ENCODE measurements at places on chromosomes 7 and 10.

DNA sequence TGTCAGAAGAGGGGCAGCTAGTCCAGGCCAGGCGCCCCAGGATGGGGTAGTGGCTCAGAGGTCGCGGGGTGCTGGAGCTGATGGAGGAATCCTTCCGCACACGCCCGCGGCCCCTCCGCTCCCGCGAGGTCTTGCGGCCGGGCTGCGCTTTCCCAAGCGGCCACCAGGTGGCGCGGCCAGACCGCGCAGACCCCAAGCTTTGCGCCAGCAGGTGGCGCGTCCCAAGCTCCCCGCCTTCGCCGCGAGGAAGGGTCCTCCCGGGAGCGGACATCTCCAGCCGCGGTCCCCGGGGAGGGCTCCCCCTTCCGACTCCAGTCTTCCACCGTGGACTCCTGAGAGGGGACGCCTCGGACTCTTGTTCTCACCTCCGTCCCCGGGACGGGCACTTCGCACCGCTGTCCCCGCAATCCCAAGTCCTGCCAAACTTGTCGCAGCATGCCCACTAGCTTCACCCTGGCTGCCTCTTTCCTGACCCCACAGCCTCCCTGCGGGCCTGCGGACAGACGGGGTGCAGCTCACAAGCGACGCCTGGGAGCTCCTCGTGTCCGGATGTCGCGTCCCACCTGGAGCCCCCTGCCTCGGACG is 19.4 kb downstream of the KCNK18 start:
- no peaks in the 10 kb centered on the region for H3K36me3 ChIP-seq
- no peaks in the 10 kb centered on the region for H3K4me1 ChIP-seq
- H3K27me3 ChIP-seq = peaks cover 3% of the 10 kb centered on the region
- peak overlapping the region; percentile 32 for H3K4me3 ChIP-seq

GRCh38 chr7:104252409-104253134 is 44.8 kb upstream of the ORC5 start:
- no peaks in the 10 kb centered on the region for H3K4me1 ChIP-seq
- DNase-seq = no peak
- no peak overlapping the region for H3K4me3 ChIP-seq
- H3K27ac ChIP-seq = no peak overlapping the region
- H3K27me3 ChIP-seq = no peaks in the 10 kb centered on the region

DNA sequence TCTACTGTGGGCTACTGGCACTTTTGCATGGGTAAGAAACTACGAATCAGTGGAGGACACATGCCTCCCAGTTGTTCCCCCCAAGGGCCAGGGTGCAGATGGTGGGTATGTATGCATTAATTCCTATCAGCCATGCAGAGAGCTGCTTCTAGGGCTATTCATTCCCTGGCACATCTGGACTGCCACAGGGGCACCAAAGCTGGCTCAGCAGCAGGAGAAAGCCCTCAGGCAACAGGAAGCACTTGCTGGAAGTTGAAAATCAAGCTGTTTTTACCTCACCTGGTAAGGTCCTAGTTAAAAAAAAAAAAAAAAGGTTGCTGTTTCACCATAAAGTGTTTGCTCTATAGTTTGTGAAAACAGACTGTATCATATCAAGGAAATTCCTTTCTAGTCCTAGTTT is 1342.6 kb downstream of the REEP3 start:
- H3K36me3 ChIP-seq = no peaks in the 10 kb centered on the region
- no peaks in the 10 kb centered on the region for H3K27me3 ChIP-seq
- no peak overlapping the region for H3K4me3 ChIP-seq
- no peaks in the 10 kb centered on the region for H3K4me1 ChIP-seq

DNA sequence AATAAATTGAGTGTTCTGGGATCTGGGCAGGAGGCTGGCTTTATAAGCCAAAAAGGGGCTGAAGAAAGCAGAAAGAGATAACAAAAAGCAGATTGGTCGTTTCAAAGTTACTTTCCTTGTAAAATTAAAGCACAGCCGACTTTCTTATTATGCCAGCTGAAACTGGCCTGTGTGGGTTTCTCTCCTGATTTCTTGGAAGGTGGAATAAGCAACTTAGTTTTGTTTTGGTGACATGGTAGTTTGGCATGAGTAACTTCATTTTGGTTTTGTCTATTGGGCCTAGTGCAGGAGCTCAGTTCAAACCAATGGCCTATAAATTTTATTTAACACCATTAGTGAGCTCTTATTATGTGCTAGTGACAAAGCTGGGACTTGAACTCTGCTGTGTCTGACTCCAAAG is 13.2 kb upstream of the DNAJC12 start:
- no peaks in the 10 kb centered on the region for H3K27me3 ChIP-seq
- no peak overlapping the region for H3K4me3 ChIP-seq

DNA sequence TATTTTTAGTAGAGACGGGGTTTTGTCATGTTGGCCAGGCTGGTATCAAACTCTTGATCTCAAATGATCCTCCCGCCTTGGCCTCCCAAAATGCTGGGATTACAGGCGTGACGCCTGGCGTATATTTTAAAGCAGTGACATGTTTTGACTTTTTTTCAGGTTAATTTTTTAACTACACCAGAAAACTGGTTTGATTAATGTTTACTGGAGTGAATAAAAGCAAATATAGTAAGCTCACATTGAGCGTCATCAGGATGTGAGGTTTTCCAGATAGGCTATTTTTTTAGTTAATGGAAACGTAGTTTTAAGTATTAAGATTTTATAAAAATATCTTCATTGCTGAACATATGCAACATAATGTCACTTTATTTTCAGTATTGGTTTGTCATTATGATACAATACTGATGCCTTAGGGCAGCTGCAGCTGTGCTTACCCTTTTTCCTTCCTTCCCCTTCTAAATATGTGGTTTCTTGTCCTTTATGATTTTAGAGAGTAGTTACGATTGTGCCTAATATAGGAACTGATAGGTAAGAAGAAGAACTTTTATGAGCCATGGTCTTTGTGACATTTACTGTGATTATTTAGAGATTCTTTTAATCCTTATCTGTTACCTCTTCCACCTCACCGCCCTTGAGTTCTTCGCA is 37.3 kb downstream of the TMEM60 start:
- no peak overlapping the region for H3K4me3 ChIP-seq
- H3K27ac ChIP-seq = no peak overlapping the region
- no peaks in the 10 kb centered on the region for H3K27me3 ChIP-seq
- H3K4me1 ChIP-seq = peaks cover 11% of the 10 kb centered on the region
- peaks cover 4% of the 10 kb centered on the region for H3K36me3 ChIP-seq
- no peak for DNase-seq

- H3K36me3 ChIP-seq = no peaks in the 10 kb centered on the region
- H3K27ac ChIP-seq = no peak overlapping the region
- no peaks in the 10 kb centered on the region for H3K4me1 ChIP-seq
- no peak for DNase-seq
These were observed 40.2 kb downstream of the CXCL12 start for GRCh38 chr10:44344727-44345126.

GRCh38 chr7:26546508-26547053 is 254.9 kb downstream of the SNX10 start:
- DNase-seq = no peak
- no peak overlapping the region for H3K27ac ChIP-seq
- no peaks in the 10 kb centered on the region for H3K27me3 ChIP-seq
- H3K4me1 ChIP-seq = peaks cover 17% of the 10 kb centered on the region
- H3K4me3 ChIP-seq = no peak overlapping the region

GRCh38 chr7:151736403-151736909 is 140.5 kb downstream of the PRKAG2 start:
- H3K36me3 ChIP-seq = no peaks in the 10 kb centered on the region
- H3K4me1 ChIP-seq = peaks cover 8% of the 10 kb centered on the region
- no peak for DNase-seq
- no peak overlapping the region for H3K4me3 ChIP-seq
- peak overlapping the region; percentile 48 for H3K27ac ChIP-seq
- H3K27me3 ChIP-seq = no peaks in the 10 kb centered on the region

- no peaks in the 10 kb centered on the region for H3K4me1 ChIP-seq
- no peak overlapping the region for H3K27ac ChIP-seq
- no peak overlapping the region for H3K4me3 ChIP-seq
- H3K27me3 ChIP-seq = peaks cover 32% of the 10 kb centered on the region
- no peak for DNase-seq
These were observed 39.9 kb upstream of the LEP start for GRCh38 chr7:128201067-128201689.

DNA sequence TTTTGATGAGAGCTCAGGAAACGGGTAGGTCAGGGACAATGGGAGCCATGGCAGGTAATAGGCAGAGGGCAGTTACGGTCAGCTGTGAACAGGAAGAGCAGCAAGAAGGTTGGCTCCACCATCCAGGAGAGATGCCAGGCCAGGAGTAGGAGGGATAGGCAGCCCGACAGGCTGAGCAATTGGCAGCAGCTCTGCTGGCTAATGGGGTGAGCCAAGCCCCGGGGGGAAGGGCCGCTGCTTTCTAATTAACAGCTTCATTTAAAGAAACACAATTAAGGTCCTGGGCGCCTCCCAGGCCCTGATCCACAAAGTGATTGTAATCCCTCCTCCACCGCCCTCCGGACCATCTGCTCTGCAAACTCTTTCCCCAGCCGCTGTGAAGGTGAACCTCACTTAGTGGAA is 23.7 kb downstream of the SH2B2 start:
- H3K4me1 ChIP-seq = no peaks in the 10 kb centered on the region
- DNase-seq = no peak
- H3K27me3 ChIP-seq = no peaks in the 10 kb centered on the region
- H3K4me3 ChIP-seq = no peak overlapping the region
- no peaks in the 10 kb centered on the region for H3K36me3 ChIP-seq
- no peak overlapping the region for H3K27ac ChIP-seq

DNA sequence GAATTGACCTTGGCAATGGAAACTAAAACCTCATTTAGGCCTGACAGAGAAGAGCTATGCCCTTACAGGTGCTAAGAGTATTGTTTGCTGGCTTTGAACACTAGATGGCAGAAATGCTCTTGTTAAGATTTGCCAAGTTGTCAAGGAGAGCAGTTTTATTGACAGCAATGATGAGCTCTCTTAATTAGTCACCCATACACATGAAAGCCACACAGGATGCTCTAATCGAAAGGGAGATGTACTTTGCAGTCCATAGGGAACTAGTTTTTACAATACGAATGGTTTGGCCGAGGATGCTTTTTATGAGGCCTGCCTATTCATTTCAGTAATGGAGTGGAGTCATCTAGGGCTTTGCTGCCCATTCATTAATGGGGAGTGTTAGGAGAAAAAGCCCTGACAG is 45.4 kb upstream of the MBL2 start:
- no peak overlapping the region for H3K27ac ChIP-seq
- H3K4me1 ChIP-seq = no peaks in the 10 kb centered on the region
- H3K27me3 ChIP-seq = no peaks in the 10 kb centered on the region
- no peak overlapping the region for H3K4me3 ChIP-seq
- DNase-seq = no peak

DNA sequence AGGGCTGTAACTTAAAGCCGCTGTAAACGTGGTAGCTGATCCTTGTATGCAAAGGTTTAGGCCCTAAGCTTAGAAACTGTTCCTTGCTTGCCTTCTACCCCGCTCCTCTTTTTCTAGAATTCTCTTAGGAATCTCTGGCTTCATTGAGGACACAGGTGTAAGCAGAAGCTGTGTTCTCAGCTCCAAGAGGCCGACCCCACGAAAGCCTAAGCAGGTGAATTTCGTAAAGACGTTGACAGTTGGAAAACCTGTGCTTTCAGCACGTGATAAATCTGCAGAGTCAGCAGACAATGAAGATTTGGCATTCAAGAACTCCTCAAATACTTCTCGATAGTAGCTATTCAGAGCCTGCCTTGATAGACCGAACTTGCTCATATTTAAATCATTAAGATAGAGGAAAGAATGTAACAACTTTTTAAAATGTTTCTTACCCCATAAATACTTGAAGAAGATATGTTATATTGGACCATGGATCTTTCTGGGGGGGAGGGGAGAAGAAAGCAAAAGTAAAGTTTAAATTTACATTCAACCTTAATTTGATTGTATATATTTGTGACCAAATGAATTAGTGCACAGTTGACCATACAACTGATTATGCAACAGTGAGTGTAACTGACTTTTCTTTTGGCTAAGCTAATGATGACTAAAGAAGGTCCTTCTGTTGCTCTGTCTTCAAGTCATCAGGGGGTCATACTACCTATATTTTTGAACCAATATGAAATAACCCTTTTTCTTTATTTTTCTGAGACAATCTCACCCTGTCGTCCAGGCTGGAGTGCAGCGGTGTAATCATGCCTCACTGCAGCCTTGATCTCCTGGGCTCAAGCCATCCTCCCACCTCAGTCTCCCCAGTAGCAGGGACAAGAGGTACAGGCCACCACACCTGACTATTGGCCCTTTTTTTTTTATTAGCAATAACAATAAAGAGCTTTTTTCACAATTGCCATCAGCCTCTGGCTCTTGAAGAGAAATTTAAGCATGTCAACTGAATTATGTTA is 1.2 kb upstream of the GDI2 start:
- peak overlapping the region; percentile 72 for H3K4me3 ChIP-seq
- H3K36me3 ChIP-seq = no peaks in the 10 kb centered on the region
- H3K27ac ChIP-seq = peak overlapping the region; percentile 81
- peaks cover 16% of the 10 kb centered on the region for H3K4me1 ChIP-seq
- no peaks in the 10 kb centered on the region for H3K27me3 ChIP-seq

GRCh38 chr10:69093933-69094332 is 6.0 kb downstream of the SRGN start:
- no peaks in the 10 kb centered on the region for H3K36me3 ChIP-seq
- no peak for DNase-seq
- no peaks in the 10 kb centered on the region for H3K27me3 ChIP-seq
- H3K27ac ChIP-seq = no peak overlapping the region

DNA sequence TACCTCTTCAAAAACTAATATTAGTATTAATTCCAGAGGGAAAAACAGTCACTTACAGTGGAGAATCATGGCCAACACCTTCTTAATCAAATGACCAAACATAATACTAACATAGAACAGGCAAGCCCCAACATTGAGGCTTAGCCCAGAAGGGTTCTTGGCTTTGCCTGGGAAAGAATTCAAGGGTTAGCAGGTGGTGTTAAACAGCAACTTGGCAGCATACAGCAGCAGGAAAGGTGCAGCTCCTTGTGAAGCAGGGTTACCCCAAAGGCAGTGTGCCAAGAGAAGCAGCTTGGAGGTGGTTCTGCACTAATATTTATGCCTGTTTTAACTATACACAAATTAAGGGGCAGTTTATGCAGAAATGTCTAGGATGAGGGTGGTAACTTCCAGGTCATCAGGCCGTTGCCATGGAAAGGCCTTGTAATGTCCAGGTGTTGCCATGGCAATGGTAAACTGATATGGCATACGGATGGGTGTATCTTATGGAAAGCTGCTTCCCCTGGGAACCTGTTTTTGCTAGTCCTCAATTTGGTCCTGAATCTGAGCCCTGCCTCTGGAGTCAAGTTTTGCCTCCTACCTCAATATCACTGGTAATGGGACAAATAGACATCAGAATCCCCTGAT is 27.2 kb upstream of the BEND7 start:
- no peaks in the 10 kb centered on the region for H3K36me3 ChIP-seq
- H3K27ac ChIP-seq = no peak overlapping the region
- DNase-seq = no peak

- H3K36me3 ChIP-seq = no peaks in the 10 kb centered on the region
- H3K4me1 ChIP-seq = no peaks in the 10 kb centered on the region
- no peak for DNase-seq
- no peak overlapping the region for H3K27ac ChIP-seq
These were observed 59.8 kb downstream of the CPVL start for GRCh38 chr7:29086545-29086944.

GRCh38 chr7:154919344-154920225 is 83.3 kb downstream of the PAXIP1 start:
- H3K27me3 ChIP-seq = no peaks in the 10 kb centered on the region
- H3K4me3 ChIP-seq = no peak overlapping the region
- no peaks in the 10 kb centered on the region for H3K36me3 ChIP-seq
